ENCODE measurements at places on chromosomes 16 and 17. TPM values are rescaled to one million over a fixed set of nuclear protein-coding genes. Genes with fewer than 3 reads are reported as not detected.

The CPNE2 gene
- total RNA-seq: 6.5 TPM

The SLFN12L gene
- 2.6 TPM for total RNA-seq

The CLEC3A gene
- not detected for total RNA-seq

DNA sequence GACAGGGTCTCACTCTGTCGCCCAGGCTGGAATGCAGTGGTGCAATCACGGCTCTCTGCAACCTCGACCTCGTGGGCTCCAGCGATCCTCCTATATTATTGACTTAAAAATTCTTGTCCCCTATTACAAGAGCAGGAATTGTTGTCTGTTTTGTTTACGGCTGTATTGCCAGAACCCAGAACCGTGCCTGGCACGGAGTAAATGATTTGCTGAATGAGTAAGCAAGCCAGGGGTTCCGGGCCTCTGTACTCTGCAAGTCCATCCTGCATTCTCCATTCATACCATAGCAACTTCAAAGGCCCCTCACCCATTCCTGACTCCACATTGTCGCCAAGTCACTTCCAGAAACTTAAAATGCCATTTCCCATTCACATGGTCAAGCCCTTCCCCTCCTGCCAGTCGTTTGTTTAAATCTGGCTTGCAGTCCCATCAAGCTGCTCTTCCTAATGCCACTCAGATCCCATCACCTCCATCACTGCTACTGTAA lies 6.9 kb downstream of the ADCY9 start:
- H3K27ac ChIP-seq: no peak overlapping the region
- H3K4me1 ChIP-seq: peaks cover 39% of the 10 kb centered on the region
- no peaks in the 10 kb centered on the region for H3K27me3 ChIP-seq
- H3K4me3 ChIP-seq: no peak overlapping the region
- no peaks in the 10 kb centered on the region for H3K36me3 ChIP-seq

DNA sequence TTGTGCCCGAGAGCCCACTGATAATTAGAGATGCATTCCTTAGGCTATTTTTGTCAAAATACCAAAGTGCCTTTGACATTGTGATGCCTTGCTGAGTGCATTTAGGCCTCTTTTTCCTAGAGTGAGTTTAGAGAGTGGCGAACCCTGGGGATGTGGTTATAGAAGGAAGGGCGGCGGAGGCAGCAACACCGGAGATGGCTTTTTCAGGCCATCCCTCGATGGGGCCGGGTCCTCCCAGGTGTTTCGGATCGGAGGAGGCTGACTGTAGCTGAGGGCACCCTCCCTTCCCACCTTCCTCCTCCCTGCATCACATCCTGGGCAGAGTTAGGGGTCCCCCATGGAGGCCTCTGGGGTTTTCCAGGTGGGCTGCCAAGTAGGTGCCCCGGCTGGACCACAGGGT lies 6.6 kb upstream of the SNAI3 start:
- H3K36me3 ChIP-seq: peaks cover 4% of the 10 kb centered on the region
- H3K27me3 ChIP-seq: no peaks in the 10 kb centered on the region
- H3K27ac ChIP-seq: no peak overlapping the region
- H3K4me1 ChIP-seq: no peaks in the 10 kb centered on the region
- no peak overlapping the region for H3K4me3 ChIP-seq
- no peak for DNase-seq
